Stimulated activated naive B cell treated with anti-CD40 and anti-IgM and Interleukin-4, amounts not matched to agents 10 μg/mL and 1 μg/mL and 100 μg/mL, for 72 hours (primary cell): ENCODE measurements at places on chromosomes 7 and 10.

- no peak overlapping the region for H3K4me3 ChIP-seq
- peak overlapping the region; percentile 65 for H3K27ac ChIP-seq
- peaks cover 31% of the 10 kb centered on the region for H3K4me1 ChIP-seq
- DNase-seq, result no peak
- H3K27me3 ChIP-seq, result no peaks in the 10 kb centered on the region
Observed at GRCh38 chr7:106041140-106041717, 70.9 kb downstream of the SYPL1 start.

- peaks cover 4% of the 10 kb centered on the region for H3K4me1 ChIP-seq
- no peak overlapping the region for H3K4me3 ChIP-seq
- H3K36me3 ChIP-seq, result no peaks in the 10 kb centered on the region
- peaks cover 21% of the 10 kb centered on the region for H3K27me3 ChIP-seq
Observed at GRCh38 chr7:134359787-134360432, 43.2 kb upstream of the SLC35B4 start.

- no peak overlapping the region for H3K4me3 ChIP-seq
- H3K36me3 ChIP-seq, result no peaks in the 10 kb centered on the region
- H3K27ac ChIP-seq, result no peak overlapping the region
Observed at GRCh38 chr10:65033957-65034356, 1512.8 kb downstream of the REEP3 start.

GRCh38 chr7:130791746-130792145, 57.7 kb upstream of the KLF14 start:
- H3K27ac ChIP-seq, result no peak overlapping the region
- no peaks in the 10 kb centered on the region for H3K36me3 ChIP-seq
- no peaks in the 10 kb centered on the region for H3K27me3 ChIP-seq
- DNase-seq, result no peak
- H3K4me1 ChIP-seq, result no peaks in the 10 kb centered on the region

DNA sequence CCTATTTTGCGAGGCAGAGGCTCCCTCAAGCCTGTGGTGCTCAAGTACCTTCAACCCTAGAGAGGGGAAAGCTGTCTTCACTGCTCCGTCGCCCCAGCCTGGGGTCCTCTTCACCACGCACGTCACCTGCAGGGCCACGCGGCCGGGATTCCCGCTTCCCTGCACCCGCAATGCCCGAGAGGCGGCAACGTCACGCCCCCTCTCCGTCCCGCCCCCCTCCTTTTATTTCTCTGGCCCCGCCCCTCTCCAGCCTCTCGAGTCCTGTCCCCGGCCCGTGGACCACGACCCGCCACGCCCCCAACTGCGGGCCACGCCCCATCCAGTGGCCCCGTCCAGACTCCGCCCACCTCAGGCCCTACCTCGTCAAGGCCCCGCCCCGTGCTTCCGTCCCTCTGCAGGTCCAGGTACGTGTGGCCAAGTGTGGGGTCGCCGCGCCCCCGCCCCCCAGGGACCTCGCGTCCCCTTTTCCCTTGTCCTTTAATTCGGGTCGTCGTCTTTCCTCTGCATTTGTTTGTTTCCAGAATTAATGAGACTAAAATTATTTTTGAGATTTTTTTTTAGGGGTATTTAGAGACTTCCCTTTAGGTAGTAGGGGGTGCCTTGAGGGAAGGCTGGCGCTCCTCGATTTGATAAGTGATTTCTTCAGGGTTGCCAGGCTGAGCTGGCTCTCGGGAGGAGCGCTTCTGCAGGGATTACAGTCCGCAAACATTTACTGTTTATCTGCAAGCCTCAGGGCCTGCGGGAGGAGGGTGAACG, 69.8 kb upstream of the BAIAP2L1 start:
- peak overlapping the region; percentile 36 for H3K4me3 ChIP-seq
- H3K4me1 ChIP-seq, result peaks cover 13% of the 10 kb centered on the region
- peak; percentile 6 for DNase-seq
- H3K27me3 ChIP-seq, result peaks cover 33% of the 10 kb centered on the region
- no peak overlapping the region for H3K27ac ChIP-seq

- DNase-seq, result no peak
- H3K4me3 ChIP-seq, result peak overlapping the region; percentile 100
- peaks cover 19% of the 10 kb centered on the region for H3K36me3 ChIP-seq
Observed at GRCh38 chr7:87220734-87221215, 1.2 kb upstream of the TMEM243 start.

GRCh38 chr10:130453036-130453720, 317.0 kb downstream of the GLRX3 start:
- DNase-seq, result no peak
- no peak overlapping the region for H3K27ac ChIP-seq
- no peak overlapping the region for H3K4me3 ChIP-seq
- no peaks in the 10 kb centered on the region for H3K4me1 ChIP-seq
- H3K36me3 ChIP-seq, result no peaks in the 10 kb centered on the region
- peaks cover 8% of the 10 kb centered on the region for H3K27me3 ChIP-seq

DNA sequence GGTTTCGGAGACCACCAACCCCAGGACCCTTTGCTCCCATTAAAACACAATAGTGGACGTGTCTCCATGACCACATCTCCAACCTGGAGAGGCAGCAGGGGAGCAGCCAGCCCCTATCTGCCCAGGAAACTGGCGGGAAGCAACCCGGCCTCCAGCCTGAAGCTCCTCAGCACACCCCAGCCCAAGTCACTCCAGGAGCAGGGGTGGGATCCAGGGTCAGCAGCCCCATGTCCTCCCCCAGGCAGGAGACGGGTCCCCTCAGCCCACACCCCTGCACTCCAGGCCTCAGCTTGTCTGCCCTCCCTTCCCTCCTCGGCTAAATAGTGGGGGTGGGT, 601 bp downstream of the ADAM8 start:
- H3K4me3 ChIP-seq, result peak overlapping the region; percentile 89
- H3K27me3 ChIP-seq, result no peaks in the 10 kb centered on the region
- peaks cover 31% of the 10 kb centered on the region for H3K4me1 ChIP-seq
- peak overlapping the region; percentile 91 for H3K27ac ChIP-seq

- H3K27ac ChIP-seq, result peak overlapping the region; percentile 78
- H3K36me3 ChIP-seq, result peaks cover 60% of the 10 kb centered on the region
- no peak overlapping the region for H3K4me3 ChIP-seq
- DNase-seq, result no peak
- H3K27me3 ChIP-seq, result no peaks in the 10 kb centered on the region
Observed at GRCh38 chr7:584122-584465, 64.4 kb upstream of the PDGFA start.

- H3K36me3 ChIP-seq, result no peaks in the 10 kb centered on the region
- no peaks in the 10 kb centered on the region for H3K27me3 ChIP-seq
- no peak overlapping the region for H3K27ac ChIP-seq
- DNase-seq, result no peak
- no peaks in the 10 kb centered on the region for H3K4me1 ChIP-seq
Observed at GRCh38 chr10:52391927-52392602, 78.0 kb downstream of the DKK1 start.

- no peak for DNase-seq
- no peaks in the 10 kb centered on the region for H3K4me1 ChIP-seq
- H3K27ac ChIP-seq, result no peak overlapping the region
- H3K27me3 ChIP-seq, result no peaks in the 10 kb centered on the region
- no peak overlapping the region for H3K4me3 ChIP-seq
Observed at GRCh38 chr10:119933179-119933578, 40.6 kb downstream of the SEC23IP start.
